HuH-7 (cell line): ENCODE measurements at places on chromosomes 1 and 21.

- no peak for DNase-seq
Observed at GRCh38 chr21:28818663-28819278, 173.9 kb downstream of the LTN1 start.

- DNase-seq: no peak
Observed at GRCh38 chr1:1616045-1616790, 918 bp downstream of the MIB2 start.

DNA sequence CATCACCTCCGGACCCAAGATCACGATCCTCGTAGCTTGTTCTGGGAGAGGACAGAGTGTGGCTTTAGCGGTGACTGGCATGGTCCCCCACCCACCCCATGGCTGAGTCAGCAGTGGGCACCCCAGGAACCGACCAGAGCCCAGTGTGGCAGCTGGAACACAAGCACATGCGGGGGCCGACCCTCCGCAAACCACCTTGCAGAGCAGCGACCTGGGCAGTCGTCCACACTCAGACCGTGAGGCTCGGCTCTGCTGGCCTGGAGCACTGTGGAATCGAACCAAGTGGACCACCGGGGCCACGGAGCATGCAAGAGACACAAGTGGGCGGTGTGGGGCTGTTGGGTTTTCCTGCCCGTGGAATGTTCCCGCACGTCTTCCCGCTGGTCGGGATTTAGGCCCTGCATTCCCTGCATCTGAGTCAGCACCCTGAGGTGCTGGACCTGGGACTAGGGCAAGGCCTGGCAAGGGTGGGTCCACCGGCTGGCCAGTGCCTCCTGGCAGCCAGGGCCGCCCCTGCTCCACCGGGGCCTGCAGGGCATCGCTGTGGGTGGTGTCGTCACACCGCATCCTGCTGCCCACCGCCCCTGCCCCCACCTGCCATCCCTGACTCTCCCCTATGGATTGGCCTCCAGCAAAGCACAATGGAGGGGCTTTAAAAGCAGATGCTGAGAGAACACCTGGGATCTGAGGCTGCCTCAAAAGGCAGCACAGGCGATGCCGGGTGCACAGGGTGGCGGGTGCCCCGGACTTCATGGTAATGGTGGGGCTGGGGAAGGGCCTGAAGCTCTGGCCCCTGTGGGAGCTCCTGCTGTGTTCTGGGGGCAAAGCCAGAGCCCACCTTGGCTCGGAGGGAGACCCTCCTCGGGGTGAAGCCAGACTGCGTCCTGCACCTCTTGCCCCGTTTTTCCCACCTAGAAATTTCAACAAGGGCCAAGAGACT, 18.5 kb downstream of the MORN1 start:
- DNase-seq: no peak

DNA sequence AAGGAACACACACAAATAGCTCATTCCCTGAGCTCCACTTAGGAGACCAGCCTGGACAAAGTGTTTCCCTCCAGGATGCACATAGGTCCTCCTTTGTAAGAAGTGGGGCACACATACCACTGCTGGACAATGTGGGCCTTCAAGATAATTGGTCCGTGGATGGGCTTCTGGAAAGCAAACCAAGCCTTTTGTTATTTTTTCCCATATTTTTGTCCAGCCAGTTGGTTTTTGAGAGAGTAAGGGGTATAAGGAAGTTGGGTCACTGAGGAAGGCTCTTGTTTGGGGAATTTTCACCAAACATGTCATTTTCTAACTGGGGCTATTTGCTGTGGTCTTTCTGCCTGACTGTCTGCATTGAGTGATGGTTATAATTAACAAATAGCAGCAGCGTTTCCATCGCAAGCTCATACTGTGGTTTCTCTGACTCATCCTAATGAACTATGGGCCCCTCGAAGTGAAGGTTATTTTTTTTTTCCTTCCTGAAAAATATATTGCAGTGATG, 306.3 kb upstream of the DUSP10 start:
- DNase-seq: no peak

DNA sequence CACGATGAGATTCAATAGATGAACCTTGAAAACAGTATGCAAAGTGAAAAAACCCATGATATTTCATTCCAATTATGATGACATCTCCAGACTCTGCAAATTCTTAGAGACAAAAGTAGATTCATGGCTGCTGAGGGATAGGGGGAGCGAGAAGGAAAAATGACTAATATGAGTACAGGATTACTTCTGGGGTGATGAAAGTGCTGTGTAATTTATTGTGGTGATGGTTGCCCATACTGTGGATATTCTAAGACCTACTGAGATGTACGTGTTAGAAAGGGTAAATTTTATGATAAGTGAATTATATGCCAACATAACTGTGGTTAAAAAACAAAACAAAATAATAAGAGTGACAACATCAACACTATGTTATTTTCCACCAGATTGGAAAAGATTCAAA, 18.9 kb upstream of the RGS7 start:
- DNase-seq: no peak

GRCh38 chr21:17765207-17765606, 53.9 kb downstream of the C21orf91 start:
- DNase-seq: no peak

GRCh38 chr1:161743231-161743630, 6.4 kb upstream of the DUSP12 start:
- no peak for DNase-seq

- no peak for DNase-seq
Observed at GRCh38 chr1:91795591-91796389, 90.2 kb downstream of the TGFBR3 start.

GRCh38 chr1:221511797-221512196, 230.1 kb downstream of the DUSP10 start:
- no peak for DNase-seq

- no peak for DNase-seq
Observed at GRCh38 chr1:34746785-34747637, 7.8 kb upstream of the GJB5 start.

- peak; percentile 69 for DNase-seq
Observed at GRCh38 chr1:180501865-180502360, 464 bp downstream of the ACBD6 start.

GRCh38 chr1:37655274-37655673, 20.6 kb upstream of the RSPO1 start:
- no peak for DNase-seq

DNA sequence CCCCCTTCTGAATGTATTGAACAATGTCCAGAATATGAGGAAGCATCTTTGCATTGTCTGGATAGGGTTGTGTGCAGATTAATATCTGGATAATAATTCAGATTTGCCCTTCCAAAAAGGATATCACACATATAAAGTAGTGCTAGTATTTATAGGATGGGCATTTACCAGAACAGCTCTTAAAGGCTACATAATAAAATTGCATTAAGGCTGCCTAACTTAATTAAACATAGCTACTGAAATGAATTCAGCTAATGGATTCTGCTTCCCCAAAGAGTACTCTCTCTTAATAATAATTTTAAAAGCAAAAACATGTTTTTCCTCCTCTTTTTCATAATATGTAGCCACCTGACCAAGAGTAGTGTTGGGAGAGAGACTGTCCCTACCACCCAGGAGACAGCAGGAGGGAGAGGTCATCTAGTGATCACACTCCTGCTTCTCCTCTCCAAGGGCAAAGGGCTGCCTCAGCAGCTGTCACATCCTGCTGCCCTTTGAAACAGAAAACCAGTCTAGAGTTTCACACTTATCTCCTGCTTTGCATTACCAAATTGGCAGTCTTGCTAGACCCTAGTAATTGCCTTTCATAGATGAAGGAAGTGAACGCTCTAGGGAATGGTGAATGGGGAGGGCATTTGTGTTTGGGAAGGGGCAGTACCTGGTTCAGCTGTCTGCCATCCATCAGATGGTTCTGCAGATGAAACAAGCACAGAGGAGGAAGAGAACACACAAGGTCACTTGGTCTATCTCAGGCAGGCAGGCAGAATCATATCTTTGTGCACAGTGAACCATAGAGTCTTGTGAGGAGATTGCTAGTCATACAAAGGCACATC, 29.3 kb upstream of the DDAH1 start:
- DNase-seq: no peak

GRCh38 chr1:234500269-234500668, 21.3 kb upstream of the TARBP1 start:
- no peak for DNase-seq

- no peak for DNase-seq
Observed at GRCh38 chr1:212979340-212980122, 29.2 kb downstream of the VASH2 start.

- DNase-seq: no peak
Observed at GRCh38 chr1:184562806-184563205, 176.0 kb downstream of the C1orf21 start.

- DNase-seq: no peak
Observed at GRCh38 chr1:44592208-44593145, 81.8 kb downstream of the TMEM53 start.

DNA sequence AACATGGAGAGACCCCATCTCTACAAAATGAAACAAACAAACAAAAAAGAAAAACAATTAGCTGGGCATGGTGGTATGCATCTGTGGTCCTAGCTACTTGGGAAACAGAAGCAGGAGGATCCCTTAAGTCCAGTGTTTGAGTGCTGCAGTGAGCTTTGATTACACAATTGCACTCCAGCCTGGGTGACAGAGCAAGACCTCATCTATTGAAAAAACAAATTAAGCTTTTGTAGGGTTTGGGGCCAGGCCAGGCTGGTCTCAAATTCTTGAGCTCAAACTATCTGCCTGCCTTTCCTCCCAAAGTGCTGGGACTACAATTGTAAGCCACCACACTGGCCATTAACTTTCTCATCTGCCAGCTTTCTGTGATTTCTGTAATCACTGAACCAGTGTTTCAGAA, 27.2 kb downstream of the NIPAL3 start:
- no peak for DNase-seq

GRCh38 chr21:42533963-42534355, 20.3 kb downstream of the SLC37A1 start:
- DNase-seq: no peak
